ENCODE measurements at places on chromosomes 12 and 14.

- no peak for DNase-seq
Observed at GRCh38 chr14:42918615-42919014, 1311.9 kb downstream of the LRFN5 start.

- DNase-seq = no peak
Observed at GRCh38 chr12:19036673-19037357, 92.7 kb upstream of the PLEKHA5 start.

GRCh38 chr12:31009976-31010375, 63.7 kb upstream of the DDX11 start:
- DNase-seq = no peak

GRCh38 chr12:85441741-85442140, 161.7 kb downstream of the ALX1 start:
- no peak for DNase-seq

DNA sequence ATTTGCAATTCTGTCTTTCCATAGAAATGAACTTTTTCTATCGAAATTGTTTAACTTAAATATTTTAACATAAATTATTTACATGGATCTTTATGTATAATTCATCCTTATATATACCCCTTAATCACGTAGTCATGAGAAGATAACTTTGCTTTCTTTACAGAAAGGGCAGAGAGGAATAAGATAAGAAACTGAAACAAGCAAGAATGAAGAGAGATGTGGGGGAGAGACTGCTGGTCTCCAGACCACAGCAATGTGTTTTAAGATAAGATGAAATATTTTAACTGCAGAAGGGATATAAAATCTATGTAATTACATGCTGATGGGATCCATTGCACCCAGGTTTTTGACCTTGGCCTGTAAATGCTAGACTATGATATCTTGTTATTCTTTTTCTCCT, 34.7 kb upstream of the DNM1L start:
- no peak for DNase-seq

All from stimulated activated CD8-positive, alpha-beta memory T cell treated with anti-CD3 and anti-CD28 coated beads, Interleukin-7, amount 100 ng/mL, for 48 hours (primary cell).